GM12865 (cell line): ENCODE measurements at places on chromosomes 12 and 14.

DNA sequence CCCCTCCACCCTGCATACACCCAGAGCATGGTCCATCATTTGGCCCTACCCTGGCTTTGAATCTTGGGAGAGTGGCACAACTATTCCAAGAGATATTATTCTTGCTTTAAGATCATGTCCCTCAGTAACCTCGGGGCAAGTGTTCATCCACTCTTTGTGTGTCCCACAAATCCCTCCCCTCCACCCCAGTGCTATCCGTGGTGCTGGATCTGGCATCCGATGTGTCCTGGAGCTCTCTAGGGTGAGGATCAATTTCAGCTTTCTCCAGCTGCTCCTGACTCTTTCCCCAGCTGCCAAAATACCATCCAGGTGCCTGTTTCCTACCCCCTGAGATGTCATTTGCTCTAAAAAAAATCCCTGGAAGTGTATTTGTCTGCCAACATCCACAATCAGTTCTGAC, 64.8 kb upstream of the CMKLR1 start:
- no peak for DNase-seq

GRCh38 chr14:54834081-54834480, 68.5 kb downstream of the GCH1 start:
- no peak for DNase-seq

GRCh38 chr12:41663598-41664265, 475.6 kb downstream of the PDZRN4 start:
- DNase-seq = no peak

DNA sequence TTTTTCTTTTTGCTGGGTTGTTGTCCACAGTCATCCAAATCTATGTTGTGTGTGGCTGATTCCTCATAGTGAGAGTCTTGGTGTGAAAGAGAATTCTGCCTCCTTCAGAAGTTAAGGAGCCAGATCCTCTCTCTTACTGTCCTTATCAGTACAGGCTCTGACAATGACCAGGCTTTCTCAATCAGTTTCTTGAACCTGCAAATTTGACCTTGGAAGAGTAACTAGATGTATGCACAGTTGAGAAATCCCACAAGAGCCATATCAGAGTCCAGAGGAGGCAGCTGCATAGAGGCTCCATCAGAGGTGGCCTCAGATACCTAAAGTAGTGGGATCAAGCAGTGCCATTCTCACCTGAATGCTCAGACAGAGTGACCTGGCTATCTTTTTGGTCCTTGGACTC, 5.5 kb upstream of the GALC start:
- DNase-seq = peak; percentile 13

DNA sequence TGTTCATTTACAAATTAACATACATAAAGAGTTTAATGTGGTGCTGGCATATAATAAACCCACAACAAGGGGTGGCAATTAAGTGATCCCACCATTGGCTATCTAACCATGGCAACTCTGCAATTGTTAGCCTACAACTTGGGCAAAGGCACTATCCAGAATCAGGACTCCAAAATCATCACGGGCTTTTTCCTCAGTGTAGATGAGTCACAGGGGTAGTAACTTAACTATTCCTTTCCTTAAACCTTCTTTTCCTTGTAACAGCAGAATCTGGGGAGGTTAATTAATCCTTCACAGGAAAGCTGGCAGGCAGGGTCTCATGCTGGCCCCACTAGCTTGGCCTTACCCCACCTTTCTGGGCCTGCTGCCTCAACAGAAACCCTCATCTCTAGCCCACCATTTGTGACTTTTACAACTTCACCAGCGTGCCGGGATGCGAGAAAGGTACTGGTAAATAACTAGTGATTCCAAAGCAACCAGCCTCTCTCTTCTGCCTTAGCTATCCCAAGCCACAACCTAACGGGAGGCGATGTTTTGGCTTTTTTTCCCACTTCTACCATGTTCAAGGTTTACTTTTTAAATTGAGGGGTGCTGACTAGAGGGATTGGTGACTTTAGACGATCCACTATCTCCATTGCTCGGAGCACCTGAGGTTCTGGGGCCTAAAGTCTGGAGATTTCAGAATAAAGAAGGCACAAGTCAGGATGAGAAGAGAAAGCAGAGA, 744 bp downstream of the ATP5MC2 start:
- peak; percentile 12 for DNase-seq

- no peak for DNase-seq
Observed at GRCh38 chr12:127649961-127650360, 617.0 kb upstream of the TMEM132C start.

DNA sequence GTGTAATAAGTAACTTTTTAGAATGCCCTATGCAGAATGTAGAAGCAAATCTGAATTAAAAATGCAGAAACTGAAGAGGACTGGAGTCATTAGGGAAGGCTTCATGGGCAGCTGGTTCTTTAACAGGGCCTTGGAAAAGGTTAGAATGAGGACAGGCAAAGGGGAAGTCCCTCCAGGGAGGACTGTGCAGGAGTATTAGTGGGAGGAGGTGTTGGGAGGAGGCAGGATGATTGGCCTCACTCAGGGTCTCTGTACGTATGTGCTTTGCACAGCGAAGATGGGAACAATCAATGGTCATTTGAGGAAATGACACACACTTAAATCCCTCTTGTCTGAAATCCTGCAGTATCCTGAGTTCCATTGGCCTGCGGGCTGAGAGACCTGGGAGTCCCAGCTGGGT, 119.7 kb downstream of the PTCSC3 start:
- DNase-seq = no peak

DNA sequence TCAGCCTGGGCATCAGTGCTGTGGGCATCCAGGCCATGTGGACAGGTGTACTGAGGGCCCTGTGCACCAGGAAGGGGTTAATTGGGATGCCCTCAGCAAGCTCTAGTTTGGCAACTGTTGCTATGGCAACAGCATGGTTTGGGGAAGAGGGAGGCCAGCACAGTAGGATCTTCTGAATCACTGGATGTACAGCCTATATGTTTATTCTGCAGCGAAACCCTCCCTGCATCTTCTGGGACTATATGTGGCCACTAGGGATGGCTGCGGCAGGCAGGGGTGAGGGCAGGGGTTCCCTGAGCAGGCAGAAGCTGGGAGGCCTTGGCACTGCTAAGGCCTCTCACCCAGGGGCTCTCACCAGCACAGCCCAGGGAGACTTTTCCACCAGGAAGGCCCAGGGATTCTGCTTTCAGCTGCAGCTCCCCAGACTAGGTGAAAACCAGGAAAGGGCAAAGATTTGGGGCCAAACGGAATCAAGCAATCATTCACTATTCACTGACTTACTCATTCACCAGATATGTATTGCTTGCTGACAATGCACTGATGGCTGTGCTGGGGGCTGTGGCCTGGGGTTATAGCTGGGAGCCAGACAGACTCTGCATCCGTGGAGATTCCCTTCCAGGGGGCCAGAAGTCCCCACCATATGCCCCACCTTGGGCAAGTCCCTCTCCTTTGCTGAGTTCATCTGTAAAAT, 42.8 kb downstream of the IRF2BPL start:
- DNase-seq = no peak

GRCh38 chr12:99847936-99848335, 136.8 kb downstream of the ANKS1B start:
- DNase-seq = no peak
